ENCODE measurements at places on chromosomes 16 and 17. TPM values are rescaled to one million over a fixed set of nuclear protein-coding genes. Genes with fewer than 3 reads are reported as not detected.

GRCh38 chr17:32520104-32520701, 33.4 kb downstream of the CDK5R1 start:
- H3K36me3 ChIP-seq: no peaks in the 10 kb centered on the region
- H3K4me1 ChIP-seq: no peaks in the 10 kb centered on the region
- no peak overlapping the region for H3K27ac ChIP-seq
- no peak overlapping the region for H3K4me3 ChIP-seq
- no peak for DNase-seq
- H3K27me3 ChIP-seq: no peaks in the 10 kb centered on the region

The OTOP2 gene
- total RNA-seq: not detected

DNA sequence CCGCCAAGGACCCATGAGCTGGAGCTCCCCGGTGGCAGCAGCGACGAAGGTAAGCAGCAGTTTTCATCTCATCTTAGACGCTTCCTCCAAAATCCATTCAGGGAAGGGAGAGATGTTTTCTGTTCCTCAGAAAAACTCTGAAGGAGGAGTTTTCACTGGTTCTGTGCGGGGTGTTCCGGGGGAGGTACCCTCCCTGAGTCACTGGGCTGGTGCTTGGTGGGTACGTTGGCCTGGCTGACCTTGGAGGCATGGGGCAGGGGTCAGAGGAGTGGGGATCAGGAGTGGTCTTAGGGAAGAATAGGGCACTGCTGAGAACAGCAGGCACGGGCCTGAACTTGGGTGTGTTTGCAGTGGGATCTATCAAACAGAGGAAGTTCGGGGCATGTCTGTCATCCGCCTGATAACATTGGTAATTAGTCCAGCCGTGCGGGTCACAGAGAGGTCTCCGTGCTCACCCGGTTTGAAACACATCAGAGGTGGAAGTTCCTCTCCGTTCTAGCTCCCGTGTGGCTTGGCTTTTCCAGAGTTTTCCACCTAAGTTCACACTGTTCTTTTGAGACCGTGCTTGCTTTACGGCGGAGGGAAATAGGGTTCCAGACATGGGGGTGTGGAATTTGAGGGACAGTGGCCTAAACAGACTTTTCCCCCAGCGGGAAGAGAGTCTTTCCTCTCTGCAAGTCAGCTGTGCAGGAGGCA, 59.6 kb upstream of the CIBAR2 start:
- H3K27me3 ChIP-seq: no peaks in the 10 kb centered on the region
- no peaks in the 10 kb centered on the region for H3K36me3 ChIP-seq
- H3K4me3 ChIP-seq: no peak overlapping the region
- no peak for DNase-seq

The GLP2R gene
- total RNA-seq: not detected

GRCh38 chr16:78563905-78564304, 464.5 kb downstream of the WWOX start:
- no peaks in the 10 kb centered on the region for H3K36me3 ChIP-seq
- no peak overlapping the region for H3K27ac ChIP-seq
- H3K4me3 ChIP-seq: no peak overlapping the region
- no peaks in the 10 kb centered on the region for H3K4me1 ChIP-seq

- H3K27ac ChIP-seq: no peak overlapping the region
- no peaks in the 10 kb centered on the region for H3K4me1 ChIP-seq
- DNase-seq: no peak
- H3K4me3 ChIP-seq: no peak overlapping the region
- H3K36me3 ChIP-seq: no peaks in the 10 kb centered on the region
Observed at GRCh38 chr16:57039148-57039812, 49.9 kb downstream of the NLRC5 start.

- DNase-seq: no peak
- H3K4me3 ChIP-seq: no peak overlapping the region
- no peaks in the 10 kb centered on the region for H3K4me1 ChIP-seq
- H3K27me3 ChIP-seq: no peaks in the 10 kb centered on the region
- H3K27ac ChIP-seq: no peak overlapping the region
Observed at GRCh38 chr17:62823111-62823893, 15.2 kb upstream of the MARCHF10 start.

DNA sequence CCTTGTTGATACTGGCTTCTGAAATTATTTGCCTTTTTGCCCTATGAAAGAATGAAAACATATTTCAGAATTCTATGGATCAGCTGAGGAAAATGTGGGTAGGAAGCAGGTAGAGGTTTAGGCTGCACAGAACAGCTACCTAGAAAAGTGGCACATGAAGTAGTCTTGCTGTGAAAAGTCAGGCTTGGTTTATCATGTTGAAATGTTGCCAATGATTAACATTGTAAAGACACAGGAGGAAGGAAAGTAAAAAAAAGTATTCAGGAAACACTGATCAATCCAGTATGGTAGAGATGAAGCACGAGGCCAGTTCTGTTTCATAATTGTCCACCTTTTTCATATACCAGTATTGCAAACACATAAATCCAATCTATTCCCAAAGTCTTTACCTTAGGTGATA, 29.9 kb downstream of the ABCA6 start:
- DNase-seq: no peak
- H3K4me1 ChIP-seq: no peaks in the 10 kb centered on the region

The RETREG3 gene
- total RNA-seq: 42.9 TPM

DNA sequence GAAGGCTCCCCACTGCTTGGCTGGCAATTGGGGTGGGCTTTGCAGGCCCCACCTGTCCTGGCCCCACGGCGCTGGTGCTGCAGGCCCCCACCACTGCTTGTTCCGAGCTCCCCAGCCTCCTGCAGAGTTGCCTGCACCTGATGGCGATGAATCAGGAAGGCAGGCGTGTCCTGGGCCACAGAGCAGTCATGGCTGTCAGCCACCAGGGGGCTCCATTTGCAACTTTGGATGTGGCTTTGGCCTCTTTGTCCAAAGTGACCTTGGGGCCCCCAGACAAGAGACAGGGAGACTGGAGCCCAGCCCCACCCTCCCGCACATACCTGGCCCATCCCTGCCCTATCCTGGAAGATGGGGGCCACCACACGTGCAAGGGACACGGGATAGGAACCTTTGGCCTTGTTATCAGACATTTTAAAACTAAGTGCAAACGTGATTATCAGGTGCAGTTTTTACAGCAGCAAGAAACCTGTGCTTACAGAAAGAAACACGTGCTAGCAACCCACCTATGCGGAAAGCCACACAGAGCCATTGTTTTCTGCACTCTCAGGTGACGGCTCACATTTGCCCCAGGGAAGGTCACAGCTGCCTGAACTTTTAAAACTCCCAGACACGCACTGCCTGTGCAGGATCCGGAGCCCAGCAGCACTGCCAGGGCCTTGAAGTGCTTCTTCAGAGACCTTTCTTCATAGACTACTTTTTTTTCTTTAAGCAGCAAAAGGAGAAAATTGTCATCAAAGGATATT, at the start of gene DNASE1:
TSS of gene DNASE1 (plus strand) at position 443 of the 743 bp plus-strand sequence. CDS start 683 bp downstream, outside the sequence.
- H3K4me1 ChIP-seq: no peaks in the 10 kb centered on the region
- H3K36me3 ChIP-seq: peaks cover 4% of the 10 kb centered on the region
- no peak within 1 kb of the TSS for H3K27ac ChIP-seq
- DNase-seq: peak; percentile 81
- no peaks in the 10 kb centered on the region for H3K27me3 ChIP-seq

The HEXIM1 gene
- 48.7 TPM for total RNA-seq

DNA sequence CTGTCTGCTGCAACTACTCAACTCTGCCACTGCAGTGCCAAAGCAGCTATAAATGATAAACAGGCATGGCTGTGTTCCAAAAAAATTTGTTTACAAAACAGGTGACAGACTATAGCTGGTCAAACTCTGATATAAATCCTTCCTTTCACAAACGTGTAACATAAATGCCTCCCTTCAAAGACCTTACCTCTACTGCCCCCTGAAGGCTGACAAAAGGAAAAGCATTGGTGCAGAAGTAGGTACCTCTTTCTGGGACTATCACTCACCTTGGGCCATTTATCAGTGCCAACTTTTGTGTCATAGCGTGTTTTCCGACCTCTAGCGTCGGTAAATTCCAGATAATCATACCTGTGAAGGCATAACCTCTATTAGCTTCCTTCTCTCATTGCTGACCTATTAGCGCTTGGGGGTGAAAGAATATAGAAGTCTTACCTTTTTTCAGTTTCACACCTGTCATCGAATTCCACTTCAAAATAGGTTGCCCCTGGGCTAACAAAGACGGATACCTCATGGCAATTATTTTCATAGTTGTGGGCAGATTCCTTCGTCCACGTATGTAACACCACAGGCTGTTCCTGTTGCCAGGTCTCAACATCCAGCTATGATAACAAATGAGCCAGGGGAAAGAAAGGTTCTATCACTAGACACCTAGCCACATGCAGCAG, 67.9 kb downstream of the ZZEF1 start:
- peaks cover 4% of the 10 kb centered on the region for H3K4me1 ChIP-seq
- no peak overlapping the region for H3K27ac ChIP-seq
- H3K36me3 ChIP-seq: peaks cover 4% of the 10 kb centered on the region
- H3K4me3 ChIP-seq: no peak overlapping the region

- no peaks in the 10 kb centered on the region for H3K36me3 ChIP-seq
- DNase-seq: peak; percentile 65
- no peaks in the 10 kb centered on the region for H3K27me3 ChIP-seq
- peak overlapping the region; percentile 93 for H3K4me3 ChIP-seq
Observed at GRCh38 chr16:57092786-57093411, 516 bp downstream of the CPNE2 start.

DNA sequence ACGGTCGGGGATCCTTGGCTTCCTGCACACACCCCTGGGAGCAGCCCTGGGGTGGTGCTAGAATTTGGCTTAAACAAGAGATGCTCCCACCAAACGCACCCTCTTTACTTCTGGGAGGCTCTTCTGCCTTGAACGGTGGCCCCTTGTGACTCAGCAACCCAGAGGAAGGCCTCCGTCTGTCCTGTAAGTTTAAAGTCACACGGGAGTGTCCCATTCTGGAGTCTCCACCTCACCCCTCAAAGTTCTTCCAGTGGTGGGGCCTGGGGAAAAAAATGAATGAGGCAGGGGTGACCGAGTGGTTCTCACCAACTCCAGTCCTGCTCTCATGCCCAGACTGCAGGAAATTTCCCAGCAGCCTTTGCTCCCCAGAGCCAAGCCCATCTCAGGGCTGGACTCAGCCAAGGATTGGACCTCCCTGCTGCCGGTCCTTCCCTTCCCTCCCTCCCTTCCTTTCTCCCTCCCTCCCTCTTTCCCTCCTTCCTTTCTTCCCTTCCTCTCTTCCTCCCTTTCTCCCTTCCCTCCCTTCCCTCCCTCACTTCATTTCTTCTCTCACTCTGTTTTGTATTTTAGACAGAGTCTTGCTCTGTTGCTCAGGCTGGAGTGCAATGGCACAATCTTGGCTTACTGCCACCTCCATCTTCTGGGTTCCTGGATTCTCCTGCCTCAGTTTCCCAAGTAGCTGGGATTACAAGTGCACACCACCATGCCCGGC, 11.4 kb downstream of the ITGAD start:
- H3K4me3 ChIP-seq: no peak overlapping the region
- H3K27ac ChIP-seq: no peak overlapping the region
- no peaks in the 10 kb centered on the region for H3K4me1 ChIP-seq
- no peaks in the 10 kb centered on the region for H3K27me3 ChIP-seq
- no peak for DNase-seq

- H3K4me3 ChIP-seq: no peak overlapping the region
- no peaks in the 10 kb centered on the region for H3K4me1 ChIP-seq
Observed at GRCh38 chr16:30490210-30490609, 17.7 kb downstream of the ITGAL start.

GRCh38 chr17:48997827-48998586, 822 bp downstream of the IGF2BP1 start:
- no peak overlapping the region for H3K27ac ChIP-seq
- no peak overlapping the region for H3K4me3 ChIP-seq
- no peak for DNase-seq

All from aorta (tissue), 5 donors.